ENCODE measurements at places on chromosomes 13 and 19. TPM values are rescaled to one million over a fixed set of nuclear protein-coding genes. Genes with fewer than 3 reads are reported as not detected.

PTH2 gene
- not detected for total RNA-seq

FUT6 gene
- total RNA-seq, result not detected

DNA sequence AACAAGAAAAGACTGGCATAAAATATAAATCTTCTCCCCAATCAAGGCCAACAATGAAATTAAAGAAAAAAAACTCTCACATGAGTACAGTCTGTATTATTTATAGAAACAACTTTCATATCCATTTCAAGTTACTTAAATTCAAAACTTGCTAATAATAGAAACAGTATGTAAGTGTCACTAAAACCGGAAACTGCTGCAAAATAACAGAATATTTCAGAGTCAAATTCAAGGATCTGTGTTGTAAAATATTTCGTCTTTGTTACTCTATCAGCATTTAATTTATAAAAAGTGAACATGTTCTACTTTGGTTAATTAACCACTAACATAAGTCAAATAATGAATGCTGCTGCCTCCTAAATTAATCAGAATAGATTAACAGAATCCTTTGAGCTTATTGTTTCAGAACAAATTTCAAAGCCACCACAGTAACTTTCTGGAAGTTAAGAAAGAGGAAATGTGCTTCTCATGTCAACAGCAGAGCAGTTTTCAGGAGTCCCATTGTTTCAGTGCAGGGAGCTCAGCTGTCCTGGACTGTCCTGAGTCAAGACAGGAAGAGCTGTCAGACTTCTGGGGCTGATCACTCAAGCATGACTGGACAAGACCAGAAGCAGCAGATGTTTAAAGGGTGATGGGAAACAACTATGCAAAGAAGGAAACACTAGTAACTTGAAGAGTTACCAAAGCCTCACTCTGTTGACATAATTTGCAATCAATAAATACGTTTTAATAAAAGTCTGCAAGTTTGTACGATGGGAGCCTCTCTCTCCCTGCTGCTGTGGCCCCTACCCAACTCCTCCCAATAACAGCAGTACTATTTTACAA, 76.9 kb downstream of the FOXO1 start:
- peak; percentile 98 for DNase-seq

DNA sequence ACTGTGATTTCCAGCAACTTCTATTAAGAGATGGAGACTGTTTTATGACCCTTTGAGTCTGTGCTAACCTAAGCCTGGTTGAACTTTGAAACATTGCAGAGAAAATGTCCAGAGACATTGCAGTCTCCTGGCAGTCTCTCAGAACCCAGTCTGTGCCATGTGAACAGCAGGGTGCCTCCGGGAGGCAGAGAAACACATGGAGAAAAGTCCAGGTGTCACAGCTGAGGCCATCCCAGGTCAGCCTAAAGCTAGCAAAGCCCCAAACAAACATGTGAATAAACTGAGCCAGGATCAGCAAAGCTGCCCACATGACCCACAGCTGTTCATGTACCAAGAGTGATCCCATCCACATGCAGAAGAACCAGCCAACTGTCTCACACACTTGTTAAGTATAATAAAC, 7.8 kb downstream of the CYP4F11 start:
- no peak for DNase-seq

DNA sequence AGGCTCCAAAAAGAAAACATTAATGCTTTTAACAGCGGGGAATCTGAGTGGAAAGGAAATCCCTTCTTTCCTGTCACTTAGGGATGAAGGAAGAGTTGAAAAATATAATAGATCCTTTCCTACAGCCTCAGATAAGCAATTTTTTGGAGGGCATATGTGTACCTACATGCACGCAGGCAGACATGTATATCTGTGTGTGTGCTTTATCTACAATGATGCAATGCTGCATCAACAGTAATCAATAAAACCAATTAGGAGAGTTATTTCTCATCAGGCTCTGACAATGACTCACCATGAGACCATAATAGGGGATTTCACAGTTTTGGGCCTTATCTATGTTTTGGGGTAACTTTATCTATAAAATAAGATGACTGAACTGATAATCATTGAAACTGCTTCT, 444.1 kb downstream of the ITGBL1 start:
- DNase-seq, result no peak

GRCh38 chr13:74596691-74597090, 462.5 kb upstream of the KLF12 start:
- no peak for DNase-seq

- DNase-seq, result no peak
Observed at GRCh38 chr13:103168901-103169508, 102.8 kb upstream of the SLC10A2 start.

GRCh38 chr19:50777830-50778303, 7.6 kb downstream of the GPR32 start:
- no peak for DNase-seq

DNA sequence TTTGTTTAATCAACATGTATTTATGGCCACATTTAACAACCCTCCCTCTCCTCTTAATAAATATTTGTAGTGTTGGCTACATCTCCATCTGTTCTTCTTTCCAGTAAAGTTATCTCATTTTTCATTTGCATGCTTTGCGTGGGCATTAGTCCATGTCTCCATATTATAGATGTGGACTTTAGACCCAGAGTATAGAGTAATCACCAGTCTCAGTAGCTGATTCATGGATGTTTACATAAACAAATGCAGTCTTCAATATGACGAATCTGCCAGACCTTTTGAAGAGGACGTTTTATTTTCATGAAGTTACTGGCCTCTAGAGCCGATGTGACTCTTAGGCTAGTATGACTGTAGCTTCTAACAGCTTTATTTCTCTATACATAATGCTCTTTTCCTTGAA, 1546.2 kb downstream of the OLFM4 start:
- DNase-seq, result no peak

DNA sequence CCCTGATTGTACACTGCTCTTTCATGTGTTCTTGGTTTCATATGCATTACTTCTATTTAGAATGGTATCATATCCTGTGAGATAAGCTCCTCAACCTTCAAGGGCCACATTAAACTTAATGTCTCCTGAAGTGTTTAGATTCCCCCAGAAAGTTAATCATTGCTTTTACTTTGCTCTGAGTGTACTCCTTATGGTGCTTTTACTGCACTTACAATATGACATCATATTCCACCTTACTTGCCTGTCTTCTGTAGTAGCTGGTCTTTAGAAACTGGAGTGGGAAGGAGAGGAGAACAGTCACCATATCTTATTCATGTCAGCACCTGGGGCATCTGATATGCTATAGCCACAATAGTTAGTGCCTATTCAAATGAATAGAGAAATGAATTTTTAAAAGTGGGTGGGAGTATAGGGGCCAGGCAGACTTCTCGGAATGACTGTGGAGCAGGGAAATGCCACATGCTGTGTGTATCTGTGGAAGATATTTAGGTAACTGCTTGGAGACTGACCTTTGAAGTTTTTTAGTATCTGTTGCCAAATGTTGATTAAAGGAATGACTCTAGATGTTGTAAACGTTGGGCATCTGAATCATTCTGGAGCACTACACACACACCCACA, 40.2 kb downstream of the SLAIN1 start:
- DNase-seq, result no peak

GRCh38 chr13:36353001-36353400, 6.8 kb upstream of the SPART start:
- DNase-seq, result no peak

All from LHCN-M2 (cell line).